ENCODE measurements at places on chromosomes 7 and 10. TPM values are rescaled to one million over a fixed set of nuclear protein-coding genes. Genes with fewer than 3 reads are reported as not detected.

Gene NOD1
- 19.4 TPM for total RNA-seq

Gene MYPN
- total RNA-seq, result not detected

Gene FANK1
- 2.2 TPM for total RNA-seq

DNA sequence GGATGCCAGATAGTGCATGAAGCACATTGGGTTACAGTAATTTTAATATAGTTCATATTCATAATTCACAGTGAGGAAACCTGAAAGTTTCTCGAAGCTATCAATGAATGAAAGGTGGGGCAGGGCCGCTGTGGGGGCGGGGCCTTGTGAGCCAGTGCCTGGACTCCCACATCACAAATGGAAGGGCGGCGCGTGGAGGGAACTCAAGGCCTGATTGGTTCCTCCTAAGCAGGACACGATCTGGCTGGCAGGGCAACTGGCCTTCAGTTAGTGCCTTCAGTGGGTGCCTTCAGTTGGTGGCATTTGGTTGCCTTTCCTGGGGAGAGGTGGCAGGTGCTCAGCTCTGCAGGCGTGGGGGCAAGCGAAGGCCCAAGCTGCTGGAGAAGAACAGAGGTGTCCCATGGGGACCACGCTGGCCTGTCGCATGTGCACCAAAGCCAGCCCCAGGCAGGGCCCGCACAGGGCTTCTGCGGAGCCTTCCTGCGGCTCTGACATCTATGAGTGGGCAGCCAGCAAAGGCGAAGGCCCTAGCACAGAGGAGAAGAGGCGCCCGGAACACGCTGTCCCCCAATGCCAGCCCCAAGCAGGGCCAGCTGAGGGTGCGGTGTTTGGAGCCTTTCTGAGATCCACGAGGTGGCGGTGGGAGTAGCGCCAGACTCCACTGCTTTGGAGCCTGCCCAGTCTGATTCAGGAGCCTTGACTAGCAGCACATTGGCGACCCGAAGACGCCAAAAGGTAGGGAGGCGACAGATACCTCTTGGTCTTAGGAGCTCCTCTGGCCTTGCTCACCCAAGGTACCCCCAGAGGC lies 118.0 kb upstream of the PDSS1 start:
- no peak for DNase-seq

DNA sequence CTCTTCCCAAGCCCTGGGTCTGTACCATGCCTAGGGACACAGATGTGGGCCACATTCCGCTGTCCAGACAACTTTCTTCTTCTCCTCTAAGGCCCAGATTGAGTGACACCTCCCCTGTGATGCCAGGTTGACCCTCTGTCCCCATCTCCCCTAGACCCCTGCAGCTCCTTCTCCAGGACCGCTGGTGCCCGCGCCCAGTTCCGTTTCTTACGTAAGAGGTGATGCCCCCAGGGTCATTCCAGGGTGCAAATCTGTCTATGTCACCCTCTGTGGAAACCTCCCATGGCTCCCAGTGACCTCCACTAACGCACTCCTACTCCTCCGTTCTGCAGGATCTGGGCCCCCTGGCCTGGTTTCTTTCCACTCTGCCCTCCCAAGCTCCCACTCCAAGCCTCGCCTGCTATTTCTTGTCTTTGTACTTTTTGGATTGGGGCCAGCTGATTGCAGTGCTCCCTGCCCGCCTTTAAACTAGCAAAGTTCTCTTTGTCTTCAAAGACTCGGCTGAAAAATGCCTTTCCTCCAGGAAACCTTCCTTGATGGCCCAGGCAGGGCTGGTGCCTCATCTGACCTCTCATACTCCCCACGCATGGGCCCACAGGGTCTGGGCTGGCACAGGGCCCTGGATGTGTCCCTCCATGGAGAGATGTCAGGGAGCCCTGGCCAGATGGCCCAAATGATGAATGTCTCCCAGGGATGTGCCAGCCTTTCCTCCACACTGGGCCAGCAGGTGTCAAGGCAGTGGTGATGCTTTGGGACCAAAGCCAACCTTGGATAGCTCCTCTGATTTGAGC lies 21.3 kb upstream of the ELN start:
- DNase-seq, result no peak

- no peak for DNase-seq
Measured at GRCh38 chr7:134941185-134941900, 45.0 kb upstream of the AGBL3 start.

DNA sequence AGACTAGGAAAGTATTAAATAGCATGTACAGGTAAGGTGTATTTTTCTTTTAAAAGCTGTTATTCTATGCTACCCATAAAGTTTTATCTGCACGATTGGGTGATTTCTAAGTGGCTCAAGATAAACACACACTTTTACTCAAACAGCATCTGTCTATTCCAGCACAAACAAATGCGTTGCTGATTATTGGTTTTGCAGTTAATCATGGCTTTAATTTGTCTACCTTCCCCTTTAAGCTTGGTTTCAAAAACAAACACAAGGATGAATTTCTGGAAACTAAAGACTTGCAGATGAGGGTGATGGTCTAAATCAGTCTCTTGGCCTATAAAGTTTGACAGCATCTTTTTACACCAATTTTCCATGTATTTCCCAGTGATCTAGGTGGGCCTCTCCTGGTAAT lies 94.2 kb downstream of the NRP1 start:
- DNase-seq, result no peak
